NCI-H146 (cell line): ENCODE measurements at places on chromosomes 16 and 17.

GRCh38 chr17:11109106-11109505 lies 131.9 kb upstream of the SHISA6 start:
- DNase-seq, result no peak

- DNase-seq, result no peak
Observed at GRCh38 chr16:4580250-4580649, 24.1 kb downstream of the C16orf96 start.

GRCh38 chr17:12665263-12666210 lies at the start of gene MYOCD:
MYOCD (plus strand) TSS chr17:12665890; CDS start chr17:12666189, 299 bp downstream.
- no peak for DNase-seq

DNA sequence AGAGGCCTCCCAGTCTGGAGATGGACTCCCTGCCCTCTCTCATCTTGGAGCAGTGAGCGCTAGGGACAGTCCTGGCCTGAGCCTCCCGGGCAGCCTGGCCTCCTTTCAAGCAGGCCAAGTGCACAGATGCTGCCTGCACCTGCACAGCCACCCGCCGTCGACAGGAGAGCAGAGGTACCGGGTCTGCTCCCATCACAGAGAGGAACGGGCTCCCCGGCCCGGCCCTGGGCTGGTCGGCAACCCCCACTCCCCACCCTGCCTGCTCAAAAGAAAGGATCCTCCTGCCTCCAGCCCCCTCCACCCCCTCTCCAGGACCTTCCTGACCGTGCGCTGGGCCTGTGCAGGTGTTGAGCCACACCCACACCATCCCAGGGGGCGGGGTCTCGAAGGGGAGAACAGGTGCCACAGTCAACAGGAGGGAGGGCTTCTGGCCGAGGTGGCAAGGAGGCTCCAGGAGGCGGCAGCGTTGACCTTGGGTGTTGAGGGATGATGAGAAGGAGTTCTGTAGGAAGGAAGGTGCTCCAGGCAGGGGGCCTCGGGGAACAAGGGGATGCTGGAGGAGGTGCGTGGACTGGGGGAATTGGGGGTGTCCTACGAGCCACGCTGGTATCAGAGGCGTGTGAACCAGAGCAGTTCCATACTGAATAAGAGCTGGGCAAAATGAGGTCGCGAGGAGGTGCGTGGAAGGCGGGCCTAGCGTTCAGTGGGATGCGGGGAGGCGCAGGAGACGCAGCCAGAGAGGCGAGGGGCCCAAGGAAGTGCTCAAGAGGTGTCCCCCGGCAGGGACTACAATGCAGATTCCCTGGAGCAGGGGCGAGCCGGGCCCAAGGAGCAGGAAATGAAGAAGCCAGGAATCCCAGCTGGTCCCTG lies 967 bp upstream of the CDH15 start:
- DNase-seq, result peak; percentile 71

- no peak for DNase-seq
Observed at GRCh38 chr16:84446596-84447392, 57.7 kb downstream of the MEAK7 start.

DNA sequence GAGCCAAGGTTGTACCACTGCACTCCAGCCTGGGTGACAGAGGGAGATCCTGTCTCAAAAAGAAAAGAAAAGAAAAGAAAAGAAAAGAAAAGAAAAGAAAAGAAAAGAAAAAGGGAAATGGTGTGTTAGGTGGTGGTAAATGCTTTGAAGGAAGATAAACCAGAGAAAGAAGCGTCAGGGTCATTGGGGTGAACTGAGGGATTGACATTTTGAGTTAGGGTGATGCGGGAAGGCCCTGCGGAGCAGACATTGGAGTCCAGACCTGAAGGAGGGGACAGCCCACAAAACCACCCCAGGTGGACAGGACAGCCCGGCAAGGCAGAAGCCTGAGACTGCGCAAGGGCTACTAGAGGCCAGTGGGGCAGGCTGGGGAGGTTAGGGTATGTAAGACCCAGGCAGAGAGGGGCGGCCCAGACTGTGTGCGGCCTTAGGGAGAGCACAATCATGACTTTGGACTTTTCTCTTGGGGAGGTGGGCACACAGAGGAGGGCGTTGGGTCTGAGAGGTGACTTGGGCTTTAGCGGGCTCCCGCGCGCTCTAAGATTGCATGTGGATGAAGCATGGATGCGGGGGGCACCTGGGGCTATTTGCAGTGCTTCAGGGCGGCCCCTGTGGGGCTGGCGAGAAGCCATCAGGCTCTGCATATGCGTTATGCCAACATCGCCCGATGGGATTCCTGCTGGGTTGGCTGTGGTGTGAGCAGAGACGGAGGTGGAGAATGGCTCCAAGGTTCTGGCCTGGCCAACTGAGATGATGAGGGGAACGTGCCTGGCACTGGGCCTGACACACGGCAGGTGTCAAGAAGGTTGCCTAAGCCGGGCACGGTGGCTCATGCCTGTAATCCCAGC lies 3.3 kb upstream of the GAA start:
- DNase-seq, result no peak

DNA sequence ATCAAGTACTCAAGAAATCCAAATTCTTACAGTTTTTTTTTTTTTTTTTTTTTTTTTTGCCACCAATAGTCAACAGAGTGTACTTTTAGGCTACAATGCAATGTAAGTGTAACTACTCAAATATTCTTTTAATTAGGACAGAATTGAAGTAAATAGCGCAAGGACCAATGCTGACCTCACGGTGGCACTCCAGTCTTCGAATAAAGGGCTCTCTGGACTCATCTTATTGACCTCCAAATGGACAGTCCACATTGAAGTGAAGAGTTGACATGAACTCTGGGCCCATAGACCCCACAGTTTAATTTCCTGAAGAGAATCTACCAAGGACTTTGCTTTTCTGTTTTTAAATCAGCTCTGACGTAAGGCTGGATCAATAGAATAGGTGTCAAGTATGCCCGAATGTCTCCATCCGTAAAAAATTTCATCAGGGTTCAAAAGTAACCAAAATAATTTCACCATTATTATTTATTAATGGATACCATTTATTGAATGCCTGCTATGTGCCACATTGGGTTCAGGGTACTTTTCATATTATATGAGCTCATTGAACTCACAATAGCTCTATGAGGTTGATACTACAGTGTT lies 7.3 kb upstream of the DDX52 start:
- peak; percentile 47 for DNase-seq

DNA sequence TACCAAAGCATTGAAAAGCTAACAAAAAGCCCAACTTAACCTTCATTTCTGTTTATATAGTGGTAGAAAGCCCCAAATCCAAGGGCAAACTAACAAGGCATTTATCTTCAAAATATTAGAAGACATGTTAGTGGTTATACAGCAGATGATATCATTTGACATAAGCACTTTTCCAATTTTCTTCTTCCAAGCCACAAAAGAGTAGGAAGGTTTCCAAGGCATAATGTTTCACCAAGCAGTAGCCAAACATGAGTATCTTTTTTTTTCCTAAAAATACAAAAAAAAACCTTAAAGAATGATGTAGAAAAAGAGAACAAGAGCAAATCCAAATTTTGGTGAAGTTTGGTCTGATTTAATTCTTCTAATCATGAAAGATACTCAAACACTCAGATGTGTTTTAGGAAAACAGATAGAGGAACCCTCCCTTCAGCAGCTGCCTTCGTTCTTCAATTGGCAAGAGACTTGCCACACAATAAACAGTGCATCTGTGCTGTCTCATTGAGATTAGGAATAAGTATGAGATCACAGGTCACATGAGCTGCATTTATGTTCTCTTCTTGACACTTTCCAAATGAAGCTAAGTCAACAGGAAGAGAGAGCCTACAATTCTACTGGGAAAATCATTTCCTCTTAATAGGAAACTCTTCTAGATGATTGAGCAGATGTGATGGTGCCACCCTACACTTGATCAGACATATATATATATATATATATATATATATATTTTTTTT lies 106.7 kb downstream of the TTC19 start:
- peak; percentile 14 for DNase-seq

DNA sequence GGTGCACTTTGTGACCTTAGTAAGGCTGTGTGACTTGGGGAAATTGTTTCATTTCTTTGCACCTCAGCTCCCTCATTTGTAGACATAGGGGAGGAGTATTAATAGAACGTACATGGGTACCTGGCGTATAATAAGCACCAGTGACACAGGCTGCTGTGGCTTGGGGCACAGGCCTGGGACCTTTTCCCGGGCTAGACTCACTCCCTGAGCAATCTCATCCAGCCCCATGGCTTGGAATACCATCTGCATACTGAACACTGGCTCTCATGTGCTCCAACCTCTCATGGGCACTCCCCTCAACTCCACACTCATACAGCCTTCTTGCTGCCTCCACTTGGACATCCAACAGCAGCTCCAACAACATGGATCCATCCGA lies 41.0 kb upstream of the MRPS23 start:
- no peak for DNase-seq

GRCh38 chr16:86215979-86216585 lies 294.2 kb upstream of the FOXF1 start:
- no peak for DNase-seq

GRCh38 chr16:82653550-82654511 lies 27.1 kb downstream of the CDH13 start:
- no peak for DNase-seq

DNA sequence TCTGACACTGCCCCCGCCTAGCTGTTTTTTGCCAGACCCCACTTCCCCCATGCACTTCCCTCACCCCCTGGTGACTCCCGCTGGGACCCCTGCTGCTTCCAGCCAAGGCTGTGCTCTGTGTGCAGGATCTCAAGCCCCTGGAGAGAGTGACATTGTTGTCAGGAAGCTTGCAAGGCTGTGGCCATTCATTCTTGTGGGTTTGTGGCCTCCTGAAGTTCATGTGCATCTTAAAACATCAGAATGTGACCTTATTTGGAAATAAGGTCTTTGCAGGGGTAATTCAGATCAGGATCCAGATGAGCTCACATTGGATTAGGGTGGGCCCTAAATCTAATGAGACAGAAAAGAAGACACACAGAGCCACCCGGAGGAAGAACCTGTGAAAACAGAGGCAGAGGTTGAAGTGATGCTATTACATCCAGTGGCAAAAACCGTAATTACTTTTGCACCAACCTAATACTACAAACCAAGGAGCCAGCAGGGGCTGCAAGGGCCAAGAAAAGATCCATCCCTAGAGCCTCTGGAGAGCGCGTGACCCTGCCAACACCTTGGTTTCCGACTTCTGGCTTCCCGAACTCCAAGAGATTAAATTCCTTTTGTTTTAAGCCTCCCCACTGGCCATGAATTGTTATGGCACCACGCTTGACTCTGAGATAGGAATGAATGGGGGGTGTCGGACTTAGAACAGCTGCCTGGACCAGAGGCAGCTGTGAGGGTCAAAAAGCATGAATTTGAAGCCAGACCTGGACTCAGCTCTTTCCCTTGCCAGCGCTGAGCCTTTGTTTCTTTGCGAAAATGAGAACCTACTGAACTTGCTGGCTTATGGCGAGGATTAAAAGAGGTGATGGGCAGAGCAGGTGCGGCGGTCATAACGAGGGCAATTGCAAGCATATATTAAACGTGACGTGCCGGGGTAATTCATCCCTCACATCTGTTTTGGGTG lies 75.5 kb downstream of the BMERB1 start:
- DNase-seq, result no peak

GRCh38 chr17:47935961-47936360 lies 5.4 kb upstream of the PNPO start:
- no peak for DNase-seq

DNA sequence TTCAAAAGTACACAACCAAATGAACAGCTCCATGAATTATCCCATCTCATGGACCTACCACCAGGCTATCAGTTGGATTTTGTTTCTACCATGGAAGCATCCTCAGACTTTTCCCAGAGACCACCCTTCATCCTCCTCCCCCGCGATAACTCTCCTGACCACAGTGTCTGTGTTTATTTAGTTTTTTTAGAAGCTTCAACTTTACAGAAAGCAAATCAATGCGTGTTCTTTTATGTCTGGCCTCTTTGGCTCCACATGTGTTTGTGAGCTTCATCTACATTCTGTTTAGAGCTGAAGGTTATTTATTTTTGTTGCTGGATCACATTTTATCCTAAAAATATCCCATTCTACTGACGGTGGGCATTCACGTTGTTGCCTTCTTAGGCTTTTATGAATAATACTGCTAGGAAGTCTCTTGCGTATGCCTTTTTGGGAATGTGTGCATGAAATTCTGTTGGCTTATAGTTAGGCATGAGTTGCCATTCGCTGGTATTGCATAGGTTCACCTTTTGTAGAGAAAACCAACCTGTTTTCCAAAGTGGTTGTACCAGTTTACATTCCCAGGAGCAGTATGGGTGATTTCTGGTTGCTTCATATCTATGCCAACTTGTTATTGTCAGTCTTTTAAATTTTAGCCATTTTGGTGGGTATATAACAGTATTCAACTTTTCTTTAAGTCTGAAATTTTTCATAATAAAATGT lies 83.0 kb downstream of the CMIP start:
- DNase-seq, result no peak

DNA sequence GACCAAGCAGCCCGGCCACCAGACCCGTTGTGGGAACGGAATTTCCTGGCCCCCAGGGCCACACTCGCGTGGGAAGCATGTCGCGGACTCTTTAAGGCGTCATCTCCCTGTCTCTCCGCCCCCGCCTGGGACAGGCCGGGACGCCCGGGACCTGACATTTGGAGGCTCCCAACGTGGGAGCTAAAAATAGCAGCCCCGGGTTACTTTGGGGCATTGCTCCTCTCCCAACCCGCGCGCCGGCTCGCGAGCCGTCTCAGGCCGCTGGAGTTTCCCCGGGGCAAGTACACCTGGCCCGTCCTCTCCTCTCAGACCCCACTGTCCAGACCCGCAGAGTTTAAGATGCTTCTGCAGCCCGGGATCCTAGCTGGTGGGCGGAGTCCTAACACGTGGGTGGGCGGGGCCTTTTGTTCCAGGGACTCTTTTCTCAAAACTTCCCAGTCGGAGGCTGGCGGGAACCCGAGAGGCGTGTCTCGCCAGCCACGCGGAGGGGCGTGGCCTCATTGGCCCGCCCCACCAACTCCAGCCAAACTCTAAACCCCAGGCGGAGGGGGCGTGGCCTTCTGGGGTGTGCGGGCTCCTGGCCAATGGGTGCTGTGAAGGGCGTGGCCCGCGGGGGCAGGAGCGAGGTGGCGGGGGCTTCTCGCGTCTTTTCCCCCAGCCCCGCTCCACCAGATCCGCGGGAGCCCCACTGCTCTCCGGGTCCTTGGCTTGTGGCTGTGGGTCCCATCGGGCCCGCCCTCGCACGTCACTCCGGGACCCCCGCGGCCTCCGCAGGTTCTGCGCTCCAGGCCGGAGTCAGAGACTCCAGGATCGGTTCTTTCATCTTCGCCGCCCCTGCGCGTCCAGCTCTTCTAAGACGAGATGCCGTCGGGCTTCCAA lies at the start of gene SLC2A4:
SLC2A4 (plus strand) TSS at position 645 of the 879 bp plus-strand sequence; CDS start at position 862, 217 bp downstream.
- DNase-seq, result peak; percentile 78

DNA sequence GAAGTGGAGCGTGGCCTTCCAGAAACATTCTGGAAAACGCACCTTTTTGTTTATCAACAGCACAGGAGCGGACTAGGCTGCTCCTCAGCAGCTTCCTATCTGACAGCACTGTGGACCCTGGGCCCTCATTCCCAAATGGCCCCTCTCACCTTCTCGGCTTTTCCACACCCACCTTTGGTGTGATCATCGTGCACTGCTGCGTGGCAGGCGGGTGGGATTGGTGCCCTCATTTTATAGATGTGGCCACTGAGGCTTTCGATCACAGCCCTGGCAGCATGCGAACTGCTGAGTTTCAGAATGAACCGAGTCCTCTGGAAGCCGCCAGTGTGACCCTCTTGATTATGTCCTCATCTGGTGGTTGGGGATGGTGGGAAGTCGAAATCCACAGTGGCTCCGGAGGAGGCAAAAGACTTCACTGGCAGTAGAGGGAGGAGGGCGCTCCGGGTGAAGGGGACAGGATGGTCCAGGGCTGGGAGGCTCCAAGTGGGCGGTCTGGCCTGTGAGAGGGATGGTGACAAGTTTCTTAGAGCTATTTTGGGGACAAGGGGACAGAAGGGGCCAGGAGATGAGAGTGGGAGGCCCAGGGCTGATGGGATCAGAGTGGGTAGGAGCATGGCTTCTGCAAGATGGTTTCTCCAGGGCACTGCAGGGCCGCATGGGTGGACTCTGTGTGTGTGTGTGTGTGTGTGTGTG lies 49.5 kb downstream of the NKD1 start:
- no peak for DNase-seq
